ENCODE measurements at places on chromosomes 3 and 15.

GRCh38 chr15:39242345-39242744 lies 338.5 kb upstream of the THBS1 start:
- peak; percentile 57 for DNase-seq

- DNase-seq: no peak
Observed at GRCh38 chr3:42290966-42291714, 25.2 kb upstream of the CCK start.

DNA sequence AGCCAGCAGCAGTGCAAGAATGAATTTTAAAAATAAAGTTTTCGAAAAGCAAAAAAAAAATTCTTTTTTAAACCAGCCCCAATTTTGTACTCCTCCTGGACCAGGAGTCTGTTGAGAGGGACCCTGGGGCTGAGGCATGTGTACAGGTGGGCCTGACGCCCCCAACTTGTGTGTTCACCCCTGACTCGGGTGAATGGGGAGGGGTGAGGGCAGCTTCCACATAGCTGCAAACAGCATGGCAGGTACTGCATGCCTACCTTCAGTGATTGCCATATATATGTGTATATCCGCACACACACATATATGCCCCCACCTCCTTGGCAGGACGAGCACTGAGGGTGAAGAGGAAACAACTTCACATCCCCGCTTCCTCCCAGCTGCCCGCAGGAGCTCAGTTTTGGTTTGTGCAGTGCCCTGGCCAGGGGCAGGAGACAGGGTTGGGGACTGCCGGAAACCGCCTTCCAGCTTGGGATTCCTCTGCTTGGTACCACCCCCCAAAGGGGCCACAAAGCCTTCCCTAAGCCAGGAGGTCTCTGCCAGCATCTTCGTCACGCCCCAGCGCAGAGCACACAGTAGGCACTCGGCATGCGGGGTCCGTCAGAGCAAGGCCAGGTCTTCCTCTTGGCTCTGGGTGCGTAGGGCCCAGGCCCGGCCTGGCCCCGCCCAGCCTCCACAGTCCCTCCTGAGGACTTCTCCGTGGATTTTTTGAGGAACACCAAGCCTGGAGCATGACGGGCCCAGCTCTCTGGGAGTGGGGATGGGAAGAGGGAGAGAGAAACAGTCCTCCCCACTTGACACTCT lies 61.8 kb upstream of the RPL32 start:
- no peak for DNase-seq

- DNase-seq: no peak
Observed at GRCh38 chr15:70018646-70019600, 78.8 kb downstream of the TLE3 start.

- no peak for DNase-seq
Observed at GRCh38 chr3:59751606-59752005, 701.8 kb upstream of the CFAP20DC start.

GRCh38 chr3:86554383-86554782 lies 436.6 kb downstream of the VGLL3 start:
- DNase-seq: no peak

DNA sequence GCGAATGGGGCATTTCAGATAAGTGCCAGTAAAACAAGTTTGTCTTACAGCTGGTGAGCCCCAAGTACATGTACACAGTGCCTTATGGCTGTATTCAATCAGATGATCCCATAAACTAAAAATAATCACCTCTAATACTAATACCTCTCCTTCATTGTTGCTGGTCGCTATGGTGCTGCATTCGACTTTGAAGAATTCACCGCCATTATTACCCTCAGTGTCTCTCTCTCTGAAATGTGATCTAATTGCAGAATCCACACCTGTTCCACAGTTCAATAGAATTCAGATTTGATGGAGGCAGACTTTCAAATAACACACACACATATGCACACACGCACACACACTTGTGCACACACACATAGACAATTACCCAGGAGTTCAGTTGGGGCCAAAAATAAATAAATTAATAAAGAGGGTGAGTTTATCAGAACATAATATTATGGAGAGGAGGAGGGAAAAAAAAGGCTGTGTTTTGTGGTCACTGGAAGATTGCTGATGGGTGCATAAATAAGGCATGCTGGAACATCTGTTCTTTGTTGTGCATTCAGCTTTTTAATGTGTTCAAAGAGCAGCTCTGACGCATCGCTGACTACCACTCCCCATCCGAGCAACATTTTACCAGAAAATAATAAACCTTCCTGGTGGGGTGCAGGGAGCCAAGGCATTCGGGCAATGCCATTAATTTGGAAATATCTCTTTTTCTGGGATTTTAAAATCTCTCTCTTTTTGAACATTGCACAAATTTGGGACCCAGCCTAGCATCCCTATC lies 235.7 kb downstream of the SATB1 start:
- peak; percentile 82 for DNase-seq

- DNase-seq: no peak
Observed at GRCh38 chr3:61065451-61066011, 185.7 kb downstream of the FHIT start.

GRCh38 chr15:80547264-80547663 lies 143.1 kb downstream of the ARNT2 start:
- peak; percentile 51 for DNase-seq

DNA sequence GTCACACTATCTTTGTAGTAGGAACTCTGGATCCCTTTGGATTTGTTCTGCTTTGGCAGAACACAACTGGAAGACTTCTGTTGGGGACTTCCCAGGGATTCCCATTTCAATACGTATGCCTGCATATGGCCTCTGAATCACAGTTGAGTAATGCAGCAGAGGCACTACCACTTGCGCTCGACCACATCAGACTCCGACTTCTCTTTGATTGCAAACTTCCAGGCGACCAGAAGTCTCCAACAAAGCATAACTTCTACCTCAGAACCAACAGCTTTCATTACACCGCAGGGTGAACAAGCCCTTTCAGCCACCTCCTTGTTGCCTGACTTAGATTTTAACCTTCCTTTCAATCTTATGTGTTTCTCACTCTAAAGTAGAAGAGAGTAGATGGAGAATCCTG lies 924.4 kb downstream of the IGSF11 start:
- peak; percentile 40 for DNase-seq

DNA sequence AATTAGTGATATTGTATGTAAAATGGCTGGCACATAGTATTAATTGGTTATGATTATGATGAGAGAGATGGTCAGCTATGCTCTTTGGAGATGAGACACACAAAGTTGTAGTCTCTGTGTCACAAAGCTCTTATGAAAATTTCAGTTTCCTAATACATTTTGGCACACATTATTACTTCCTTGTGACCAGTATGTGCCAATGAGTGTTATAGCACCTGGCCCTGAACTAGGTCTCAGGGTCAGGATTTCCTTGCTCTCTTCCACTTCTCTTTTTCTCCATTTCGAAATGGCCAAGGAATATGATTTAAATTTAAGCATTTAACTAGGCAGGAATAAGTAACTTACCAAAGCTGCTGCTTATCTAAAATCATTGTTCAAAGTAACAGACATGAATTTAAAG lies 28.0 kb downstream of the TIPARP start:
- no peak for DNase-seq

GRCh38 chr3:20320489-20320888 lies 134.5 kb upstream of the SGO1 start:
- no peak for DNase-seq

DNA sequence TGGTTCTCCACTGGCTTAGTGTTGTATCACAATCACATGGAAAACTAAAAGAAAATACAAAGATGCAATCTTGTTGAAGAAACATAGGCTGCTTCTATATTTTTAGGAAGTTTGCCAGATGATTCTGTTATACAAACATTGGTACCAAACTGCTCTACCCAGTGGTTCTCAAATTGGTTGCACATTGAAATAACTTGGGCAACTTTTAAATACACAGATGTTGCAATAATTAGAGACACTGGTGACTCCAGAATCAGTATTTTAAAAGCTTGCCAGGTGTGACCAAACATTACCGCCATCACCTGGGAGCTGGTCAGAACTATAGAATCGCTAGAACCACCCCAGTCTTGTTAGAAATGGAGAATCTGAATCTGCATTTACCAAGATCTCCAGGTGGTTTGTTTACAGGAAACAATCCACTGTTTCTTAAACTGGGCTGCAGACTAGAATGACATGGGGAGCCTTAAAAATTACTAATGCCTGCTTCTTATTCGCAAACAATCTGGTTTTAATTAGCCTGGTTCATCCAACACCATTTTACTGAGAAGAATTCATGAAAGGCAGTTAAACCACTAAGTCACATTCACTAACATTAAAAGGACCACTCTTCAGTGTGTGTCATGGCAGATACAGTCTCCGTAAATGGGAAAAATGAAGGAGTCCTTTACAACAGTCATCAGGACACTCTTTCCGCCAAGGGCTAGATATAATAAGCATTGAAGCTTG lies 76.5 kb downstream of the ACAP2 start:
- DNase-seq: peak; percentile 56

- DNase-seq: no peak
Observed at GRCh38 chr3:39779511-39780230, 29.7 kb upstream of the MYRIP start.

- peak; percentile 94 for DNase-seq
Observed at GRCh38 chr15:40593588-40594428, at the start of gene KNL1. Gene KNL1, plus strand, starts transcription at chr15:40594249. Its CDS starts 8,683 bp downstream, at chr15:40602932.

GRCh38 chr15:42508263-42508690 lies 12.8 kb downstream of the SNAP23 start:
- no peak for DNase-seq

- DNase-seq: no peak
Observed at GRCh38 chr15:42727750-42728381, 9.1 kb downstream of the CDAN1 start.

- no peak for DNase-seq
Observed at GRCh38 chr3:12503126-12503957, 19.1 kb downstream of the TSEN2 start.

DNA sequence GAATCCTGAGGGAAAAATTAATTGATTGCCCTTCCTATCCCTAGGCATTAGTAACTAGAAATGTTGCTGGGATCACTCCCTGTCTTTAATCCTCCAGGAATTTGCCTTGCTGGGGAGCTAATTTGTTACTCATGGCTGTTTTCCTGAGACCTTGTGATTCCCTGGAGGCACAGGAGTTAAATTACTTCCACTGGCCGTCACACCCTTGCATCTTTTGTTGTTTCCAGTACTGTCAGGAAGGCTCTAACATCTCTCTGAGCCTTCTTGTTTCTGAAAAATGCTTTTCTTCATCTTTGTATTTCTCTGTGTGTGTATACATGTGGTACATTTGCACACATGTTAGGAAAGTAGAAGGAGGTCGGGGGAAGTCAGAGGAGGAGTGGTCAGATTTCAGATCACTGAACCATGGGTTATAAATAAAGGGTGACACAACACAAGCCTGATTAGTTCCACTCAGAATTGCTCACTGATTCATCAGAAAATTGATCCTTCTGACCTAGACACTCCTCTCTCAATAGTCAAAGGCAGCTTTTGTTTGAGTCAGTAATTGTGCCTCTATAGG lies 23.5 kb upstream of the LRRFIP2 start:
- peak; percentile 94 for DNase-seq

DNA sequence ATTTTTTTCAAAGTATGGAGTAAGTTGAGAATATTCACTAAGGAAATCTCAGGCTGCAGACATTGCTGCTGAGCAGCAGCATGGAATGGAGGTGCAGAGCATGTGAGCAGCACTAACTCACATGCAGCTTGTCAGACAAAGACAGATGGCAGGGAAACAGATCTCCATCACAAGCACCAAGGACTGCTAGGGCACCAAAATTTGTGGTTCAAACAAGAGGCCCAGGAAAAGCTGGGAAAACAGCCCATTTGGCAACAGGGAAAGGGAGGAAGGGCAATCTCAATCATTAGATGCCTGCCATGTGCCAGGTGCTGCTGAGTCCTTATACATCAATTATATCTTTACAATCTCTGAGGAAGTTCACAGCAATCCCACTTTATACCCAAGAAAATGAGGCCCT lies 47.2 kb upstream of the EIF1B start:
- no peak for DNase-seq

DNA sequence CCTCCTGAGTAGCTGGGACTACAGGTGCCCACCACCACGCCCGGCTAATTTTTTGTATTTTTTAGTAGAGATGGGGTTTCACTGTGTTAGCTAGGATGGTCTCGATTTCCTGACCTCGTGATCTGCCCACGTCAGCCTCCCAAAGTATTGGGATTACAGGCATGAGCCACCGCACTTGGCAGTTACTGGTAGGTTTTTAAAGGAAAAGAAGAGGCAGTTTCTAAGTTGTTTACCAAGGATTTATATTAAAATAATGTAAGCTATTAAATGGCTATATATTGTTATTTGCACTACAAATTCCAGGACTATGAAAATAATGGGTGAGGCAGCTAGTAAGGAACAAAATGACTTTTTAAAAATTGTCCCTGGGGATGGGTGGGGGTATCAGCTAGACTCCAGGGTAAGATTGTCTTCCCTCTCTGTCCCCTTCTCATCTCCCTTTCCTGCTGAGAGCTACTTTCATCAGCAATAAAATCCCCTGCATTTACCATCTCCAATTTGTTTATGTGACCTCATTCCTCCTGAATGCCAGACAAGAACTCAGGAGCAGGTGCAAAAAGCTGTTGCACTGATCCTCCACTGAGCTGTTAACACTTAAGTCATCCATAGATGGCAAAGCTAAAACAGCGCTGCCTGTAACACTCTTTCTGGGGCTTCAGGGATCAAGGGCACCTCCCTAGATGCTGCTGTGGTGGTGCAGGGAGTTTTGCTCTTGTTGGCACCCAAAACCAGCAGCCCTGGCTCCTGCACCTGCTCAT lies 165.2 kb downstream of the ZPLD1 start:
- DNase-seq: no peak

DNA sequence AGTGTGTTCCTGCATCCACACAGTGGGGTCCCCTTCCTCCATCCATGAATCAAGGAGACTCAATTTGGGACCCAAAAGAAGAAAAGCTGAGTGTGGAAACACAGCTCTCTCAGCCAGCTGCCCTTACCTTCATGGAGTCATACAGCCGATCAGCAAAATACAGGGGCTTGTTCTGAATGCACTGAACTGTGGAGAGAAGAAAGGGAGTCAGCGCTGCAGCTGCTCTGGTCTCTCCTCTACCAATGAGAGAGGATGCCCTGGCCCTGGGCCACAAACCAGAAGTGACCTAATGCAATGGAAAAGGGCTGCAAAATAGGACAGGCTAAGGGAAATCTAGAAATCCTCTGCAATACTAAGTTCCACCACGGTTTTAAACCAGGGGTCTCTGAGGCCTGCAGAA lies 46.7 kb downstream of the ANXA2 start:
- no peak for DNase-seq

DNA sequence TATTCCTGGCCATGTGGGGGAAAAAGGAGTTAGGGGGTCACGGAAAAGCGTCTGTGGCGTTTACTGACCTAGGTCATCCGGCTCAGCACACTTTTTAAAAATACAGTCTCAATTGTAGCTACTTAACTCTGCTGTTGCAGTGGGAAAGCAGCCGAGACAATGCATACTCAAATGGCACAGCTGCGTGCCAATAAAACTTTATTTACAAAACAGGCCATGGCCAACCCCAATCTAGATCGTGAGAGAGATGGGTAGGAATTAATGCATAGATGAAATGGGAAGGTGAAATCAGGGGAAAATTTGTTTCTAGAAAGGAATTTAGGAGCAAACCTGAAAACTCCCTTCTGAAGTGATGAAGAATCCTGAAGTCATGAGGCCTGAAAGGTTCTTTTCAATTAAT lies 22.0 kb upstream of the FRMD4B start:
- DNase-seq: no peak

DNA sequence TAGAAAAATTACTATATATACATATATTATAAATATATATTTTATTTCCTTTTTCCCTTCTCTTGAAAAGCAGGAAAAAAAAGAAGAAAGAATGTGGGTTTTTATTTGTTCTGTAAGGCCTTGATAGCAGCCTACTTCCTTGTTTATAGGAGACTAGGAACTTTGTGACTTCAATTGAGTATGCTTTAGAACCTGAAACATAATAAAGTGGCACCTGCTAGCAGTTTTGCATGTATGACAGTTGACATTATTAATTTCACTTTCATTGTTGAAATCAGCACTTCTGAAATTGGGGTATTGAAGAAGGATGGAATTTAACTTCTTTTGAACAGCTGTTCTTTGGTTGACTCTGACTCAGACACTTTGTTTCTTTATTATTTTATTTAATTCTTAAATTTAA lies 56.9 kb downstream of the GLCE start:
- no peak for DNase-seq
